ENCODE measurements at places on chromosomes 12 and 14.
A peak's percentile ranks its signal among the peaks of the same experiment; 100 is the strongest.

- no peak for DNase-seq
Observed at GRCh38 chr12:9694241-9694640, 24.7 kb downstream of the CLEC2D start.

DNA sequence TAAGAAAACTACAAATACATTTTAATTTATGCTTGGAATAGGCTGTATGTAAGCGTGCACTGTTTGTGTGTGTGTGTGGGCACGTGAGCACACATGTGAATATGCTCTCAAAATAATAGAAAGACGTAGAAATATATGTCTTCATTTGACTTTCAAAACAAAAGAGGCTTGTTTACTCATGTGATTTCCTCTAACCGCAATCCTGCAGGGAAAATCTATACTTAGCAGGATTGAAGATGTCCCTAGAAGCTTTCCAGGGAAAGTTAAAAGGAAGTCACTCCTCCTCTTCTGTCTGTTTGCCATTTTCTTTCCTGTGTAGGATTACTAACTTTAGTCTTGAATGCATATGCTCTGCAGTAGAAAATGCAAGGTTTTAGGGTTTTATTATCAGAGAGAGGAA is 404.7 kb downstream of the MDGA2 start:
- no peak for DNase-seq

- no peak for DNase-seq
Observed at GRCh38 chr12:115078990-115079389, 395.0 kb upstream of the TBX3 start.

- DNase-seq: no peak
Observed at GRCh38 chr12:57604992-57605810, 577 bp downstream of the DTX3 start.

GRCh38 chr12:16435875-16436554 is 88.6 kb downstream of the MGST1 start:
- no peak for DNase-seq

- no peak for DNase-seq
Observed at GRCh38 chr14:87186737-87187136, 806.2 kb downstream of the GALC start.

DNA sequence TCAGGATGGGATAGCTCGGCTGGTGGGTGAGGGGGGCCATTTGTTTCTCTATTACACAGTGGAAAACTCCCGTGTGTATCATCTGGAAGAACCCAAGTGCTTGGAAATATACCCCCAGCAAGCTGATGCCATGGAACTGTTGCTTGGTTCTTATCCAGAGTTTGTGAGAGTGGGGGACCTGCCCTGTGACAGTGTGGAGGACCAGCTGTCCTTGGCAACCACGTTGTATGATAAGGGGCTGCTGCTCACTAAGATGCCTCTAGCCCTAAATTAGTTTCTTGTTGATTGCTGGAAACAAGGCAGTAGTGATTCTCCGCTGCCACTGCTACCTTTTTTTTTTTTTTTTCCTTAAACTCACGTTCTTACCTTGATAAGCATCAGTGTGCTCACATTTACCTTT is 1.9 kb downstream of the RIOX1 start:
- no peak for DNase-seq

DNA sequence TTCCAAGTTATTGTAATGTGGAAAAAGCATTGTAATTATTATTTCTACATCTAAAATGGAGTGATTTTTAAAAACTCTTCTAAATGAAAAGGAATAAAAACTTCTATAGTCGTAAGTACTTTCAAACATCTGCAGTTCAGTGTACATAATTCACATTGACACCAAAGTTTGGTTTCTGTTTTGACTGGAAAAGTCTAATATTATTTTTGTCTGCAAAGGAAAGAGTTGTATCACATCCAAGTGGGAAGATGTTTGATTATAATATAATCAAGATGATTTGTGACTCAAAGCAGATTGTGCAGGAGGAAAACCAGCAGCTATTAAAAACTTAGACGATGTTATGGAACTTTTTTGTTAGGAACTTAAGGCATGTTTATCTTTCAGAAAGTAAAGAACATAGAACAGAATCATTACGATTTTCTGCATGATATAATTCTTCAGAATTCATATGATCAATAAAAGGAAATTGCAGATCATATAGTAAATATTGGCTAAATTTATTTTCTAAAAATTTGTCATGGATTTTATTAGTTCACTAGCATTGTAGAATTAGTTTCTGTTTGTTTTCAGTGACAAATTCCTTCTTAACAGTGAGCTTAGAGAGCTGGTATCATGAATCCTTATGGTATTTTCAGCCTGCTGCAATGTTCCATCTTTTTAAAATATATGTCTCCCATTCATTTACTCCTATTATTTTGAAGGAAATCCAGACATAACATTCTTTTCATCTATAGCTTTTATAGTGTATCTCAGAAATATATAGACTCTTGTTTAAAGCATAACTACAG is 145.8 kb downstream of the MIPOL1 start:
- no peak for DNase-seq

DNA sequence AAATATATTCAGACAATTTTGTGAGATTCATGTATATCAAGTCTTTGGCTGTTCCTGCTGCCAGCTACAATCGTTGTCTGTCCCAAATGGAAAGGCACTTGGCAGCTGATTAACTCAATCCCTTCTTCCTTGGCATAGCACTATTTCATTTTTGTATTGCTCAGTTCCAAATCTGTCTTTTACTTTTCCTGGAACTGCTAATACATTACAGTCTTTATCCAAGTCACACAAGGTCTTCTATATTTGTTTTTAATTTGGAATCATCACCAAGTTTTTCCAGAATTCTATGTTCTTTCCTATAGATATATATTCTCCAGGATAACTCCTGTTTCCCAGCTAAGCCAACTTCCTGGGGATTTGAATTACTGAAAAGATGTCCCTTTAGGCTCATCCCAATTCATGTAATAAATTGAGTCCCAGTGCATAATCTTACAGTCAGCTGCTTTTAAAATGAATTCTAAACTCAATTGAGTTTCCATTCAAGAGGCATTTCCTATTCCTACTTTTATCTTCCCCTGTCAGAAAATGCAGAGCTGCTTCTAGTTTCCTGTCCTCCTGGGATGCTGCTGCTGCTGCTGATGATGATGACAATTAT is 45.9 kb downstream of the DYRK2 start:
- DNase-seq: no peak

DNA sequence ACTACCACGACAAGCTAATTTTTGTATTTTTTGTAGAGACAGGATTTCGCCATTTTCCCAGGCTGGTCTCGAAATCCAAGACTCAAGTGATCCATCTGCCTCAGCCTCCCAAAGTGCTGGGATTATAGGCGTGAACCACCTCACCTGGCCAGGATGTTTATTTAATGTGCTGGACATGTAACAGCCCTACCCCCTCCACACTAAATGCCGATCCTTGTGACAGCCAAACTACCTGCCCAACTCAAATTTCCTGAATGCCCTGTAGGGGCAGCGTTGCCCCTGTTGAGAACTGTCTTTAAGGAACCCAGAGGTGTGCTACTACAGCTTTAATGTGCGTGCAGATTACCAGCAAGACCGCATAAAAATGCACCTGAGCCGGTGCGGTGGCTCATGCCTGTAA is 48.1 kb downstream of the KCNK13 start:
- DNase-seq: no peak

DNA sequence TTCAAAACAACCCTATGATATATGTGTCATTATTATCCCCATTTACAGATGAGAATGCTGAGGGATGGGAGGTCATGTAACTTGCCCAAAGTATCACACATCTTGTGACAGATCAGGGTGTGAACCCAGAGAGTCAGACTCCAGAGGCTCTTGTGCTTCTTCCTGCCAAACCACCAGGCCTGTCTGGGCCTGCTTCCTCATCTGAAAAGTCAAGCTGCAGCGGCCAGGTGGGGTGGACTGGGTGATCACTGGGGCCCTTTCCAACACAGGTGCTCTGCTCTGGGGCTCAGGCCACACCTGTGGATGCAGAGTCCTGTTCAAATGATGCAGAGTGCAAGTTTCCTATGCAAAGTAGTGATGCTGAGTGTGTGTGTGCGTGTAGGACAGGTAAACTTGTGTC is 26.7 kb downstream of the TSPAN11 start:
- no peak for DNase-seq

- DNase-seq: no peak
Observed at GRCh38 chr12:51702587-51702986, 111.6 kb downstream of the SCN8A start.

- no peak for DNase-seq
Observed at GRCh38 chr12:132715874-132716273, 5.2 kb downstream of the PGAM5 start.

- DNase-seq: no peak
Observed at GRCh38 chr14:99497894-99498293, 16.7 kb downstream of the CCNK start.

- DNase-seq: no peak
Observed at GRCh38 chr12:112590281-112590680, 171.5 kb downstream of the PTPN11 start.

GRCh38 chr12:109524466-109525278 is 47.2 kb downstream of the UBE3B start:
- no peak for DNase-seq

DNA sequence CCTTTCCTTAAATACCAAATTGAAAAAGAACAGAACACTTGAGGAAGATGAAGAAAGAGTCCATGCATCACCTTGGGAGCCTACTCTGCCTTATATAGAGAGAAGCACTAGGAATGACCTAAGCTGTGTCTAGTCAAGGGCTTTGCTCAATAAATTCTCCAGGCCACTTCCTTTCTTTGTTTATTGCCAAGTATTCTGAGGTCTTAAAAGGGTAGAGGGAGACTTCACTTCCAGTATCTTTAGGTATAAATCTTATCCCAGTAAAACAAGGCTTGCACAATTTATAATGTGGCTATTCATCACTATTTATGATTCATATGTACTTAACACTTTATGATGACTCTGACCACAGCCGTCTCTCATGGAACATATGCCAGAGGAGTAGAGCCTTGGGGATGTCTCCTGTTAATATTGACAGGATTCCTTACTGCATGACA is 85.1 kb upstream of the ARHGAP5 start:
- no peak for DNase-seq

GRCh38 chr14:65802196-65802595 is 389.7 kb downstream of the FUT8 start:
- DNase-seq: no peak

DNA sequence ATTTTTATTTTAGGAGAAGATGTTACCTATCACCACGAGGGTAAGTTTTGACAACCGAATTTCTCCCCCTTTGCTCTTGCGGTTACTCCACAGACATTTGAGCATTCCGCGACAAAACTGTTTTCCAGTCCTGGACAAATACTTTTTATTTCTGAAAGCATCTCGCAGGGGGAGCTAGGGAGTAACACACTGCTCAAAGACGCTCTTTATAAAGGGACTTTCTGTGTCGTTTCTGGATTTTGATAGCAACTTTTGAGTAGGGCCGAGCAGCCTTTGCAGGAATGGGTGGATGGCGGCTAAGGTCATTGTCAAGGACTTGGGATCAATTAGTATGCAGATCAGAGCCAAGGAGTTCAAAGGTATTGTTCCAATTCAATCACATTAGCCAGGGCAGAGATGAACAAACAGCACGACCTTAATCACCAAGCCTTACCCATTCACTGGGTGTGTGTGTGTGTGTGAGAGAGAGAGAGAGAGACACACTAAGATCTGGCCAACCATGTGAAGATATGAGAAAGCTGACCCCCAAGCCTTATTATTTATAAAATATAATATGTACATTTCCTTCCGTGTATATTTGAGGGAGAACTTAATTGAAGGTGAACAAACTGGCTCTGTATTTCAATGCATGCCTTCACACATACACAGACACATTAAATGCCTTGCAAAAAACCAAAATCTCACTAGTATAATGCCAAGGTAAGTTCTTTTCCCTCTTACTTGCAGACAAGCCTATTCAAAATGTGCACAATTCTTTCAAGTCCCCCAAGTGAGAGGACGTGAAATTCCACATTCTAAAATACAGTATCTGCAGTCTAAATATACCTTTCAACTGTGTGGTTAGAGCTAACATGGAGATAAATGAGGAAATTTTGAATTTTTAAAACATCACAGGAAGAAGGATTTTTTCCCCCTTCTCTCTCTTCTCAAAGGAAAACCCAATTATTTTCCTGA is 613.8 kb downstream of the VRK1 start:
- DNase-seq: peak; percentile 7

GRCh38 chr12:131618303-131618658 is 92.6 kb upstream of the SFSWAP start:
- DNase-seq: peak; percentile 43

- no peak for DNase-seq
Observed at GRCh38 chr12:12072064-12072760, 1.5 kb downstream of the BCL2L14 start.

Measured in neural crest cell (in vitro differentiated cells).